ENCODE measurements at places on chromosomes 2 and 18.
A peak's percentile ranks its signal among the peaks of the same experiment; 100 is the strongest.

DNA sequence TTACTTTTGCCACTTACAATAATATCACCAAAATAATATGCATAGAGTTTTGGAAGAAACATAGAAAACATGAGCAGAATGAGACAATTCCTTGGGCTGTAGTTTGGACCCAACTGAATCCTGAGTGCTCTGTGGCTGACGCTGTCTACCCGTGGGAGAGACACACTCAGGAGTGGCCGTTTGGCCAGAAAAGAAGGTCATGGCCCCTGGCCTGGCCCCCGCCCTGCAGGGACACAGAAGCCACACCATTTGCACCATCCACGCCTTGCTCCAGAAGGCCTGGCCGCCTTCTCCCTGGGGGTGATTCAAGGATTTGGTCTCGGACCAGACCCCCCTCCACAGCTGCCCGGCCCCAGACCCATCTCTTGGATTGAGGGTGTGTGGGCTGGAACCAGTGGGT lies 6.4 kb upstream of the D2HGDH start:
- DNase-seq = no peak

DNA sequence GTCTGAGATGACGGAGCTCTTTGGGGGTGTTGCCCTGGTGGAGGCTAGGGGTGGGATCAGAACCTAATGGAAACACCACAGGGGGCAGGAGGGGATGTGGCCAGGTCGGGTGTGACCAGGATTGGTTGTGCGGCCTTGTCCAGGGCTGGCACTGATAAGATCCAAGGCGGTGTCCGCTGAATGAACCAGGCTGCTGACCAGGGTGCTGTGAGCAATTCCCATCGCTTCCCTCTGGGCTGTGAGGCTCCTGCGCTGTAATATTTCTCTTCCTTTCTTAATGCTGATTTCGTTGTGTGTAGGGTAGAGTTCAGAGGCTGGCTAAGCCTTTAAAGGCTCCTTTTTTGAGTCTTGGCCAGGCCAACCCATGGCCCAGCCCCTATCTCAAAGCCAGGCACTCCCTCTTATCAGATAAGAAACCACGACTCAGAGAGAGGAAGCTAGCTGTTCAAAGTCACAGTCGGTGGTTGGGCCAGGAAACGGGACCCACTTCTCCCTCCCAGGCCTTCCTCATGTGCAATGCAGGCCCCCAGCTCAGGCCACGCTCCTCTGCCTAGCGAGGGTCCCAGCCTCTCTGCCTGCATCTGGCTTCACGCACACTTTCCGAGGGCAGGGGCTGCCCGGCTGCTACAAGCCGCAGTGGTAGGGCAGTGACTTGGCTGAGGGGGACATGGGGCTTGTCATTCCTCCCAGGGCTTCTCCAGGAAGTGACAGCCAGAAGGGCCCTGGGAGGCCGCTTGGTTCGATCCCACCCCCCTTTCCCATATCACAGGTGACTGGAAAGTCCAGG lies 26.0 kb upstream of the FOSL2 start:
- peak; percentile 93 for DNase-seq

DNA sequence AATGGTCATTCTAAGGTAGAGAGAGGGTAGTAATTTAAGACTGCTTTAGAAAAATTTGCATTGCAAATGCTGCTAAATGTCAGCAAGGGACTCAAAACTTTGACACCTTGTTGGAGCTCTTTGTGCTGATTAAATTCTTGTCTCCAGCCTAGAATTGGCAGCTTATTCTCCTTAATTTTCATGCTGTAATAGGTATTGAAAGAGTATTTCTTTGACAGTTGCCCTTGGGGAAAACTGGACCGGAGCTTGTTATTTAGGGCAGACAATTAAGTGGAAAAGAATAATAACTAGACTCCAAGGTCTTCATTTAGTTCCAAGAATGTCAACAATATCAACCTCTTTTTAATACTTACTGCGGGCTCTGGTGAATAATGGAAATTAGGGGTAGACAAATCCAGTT lies 264.0 kb downstream of the TPGS2 start:
- no peak for DNase-seq

DNA sequence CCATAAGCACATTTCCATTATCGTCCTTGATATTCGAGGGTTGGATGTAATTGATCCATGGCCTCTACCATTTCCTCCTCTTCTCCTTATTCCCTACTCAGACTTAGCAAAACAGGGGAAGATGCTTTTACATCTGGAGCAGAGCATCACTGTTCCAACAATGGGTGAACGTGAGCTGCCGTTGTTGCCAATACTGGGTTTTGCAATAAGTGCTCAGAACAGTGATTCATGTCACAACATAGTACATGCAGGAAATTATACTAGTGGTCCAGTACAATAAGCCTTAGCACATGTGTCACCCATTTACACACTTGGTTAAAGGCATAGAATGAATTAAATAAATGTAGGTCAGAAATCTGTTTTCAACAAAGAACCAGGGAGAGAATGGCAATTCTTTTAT lies 112.4 kb downstream of the DCC start:
- DNase-seq = no peak

GRCh38 chr2:47310801-47311560 lies 92.0 kb upstream of the MSH2 start:
- no peak for DNase-seq

- DNase-seq = no peak
Measured at GRCh38 chr18:10010611-10011015, 96.8 kb downstream of the VAPA start.

DNA sequence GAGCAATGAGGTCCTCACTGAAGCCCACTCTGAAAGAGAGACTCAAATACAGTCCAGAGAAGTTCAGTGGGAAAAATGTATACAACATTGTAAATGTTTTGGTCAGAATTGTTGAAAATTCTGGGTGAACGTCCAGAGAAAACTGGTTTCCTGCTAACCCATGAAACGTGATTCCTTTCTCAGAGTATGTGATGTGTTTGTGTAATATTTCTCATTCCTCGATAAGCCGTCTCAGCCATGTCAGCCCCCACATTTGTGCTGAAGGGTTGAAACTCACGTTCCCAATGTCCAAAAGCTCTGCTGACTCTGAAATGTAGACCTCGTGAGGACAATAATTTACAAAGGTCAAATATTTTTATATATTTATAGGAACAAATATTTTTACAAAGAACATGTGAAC lies 51.6 kb downstream of the BMP10 start:
- no peak for DNase-seq

- DNase-seq = peak; percentile 17
Measured at GRCh38 chr2:219496825-219497494, 1.7 kb upstream of the GMPPA start.

DNA sequence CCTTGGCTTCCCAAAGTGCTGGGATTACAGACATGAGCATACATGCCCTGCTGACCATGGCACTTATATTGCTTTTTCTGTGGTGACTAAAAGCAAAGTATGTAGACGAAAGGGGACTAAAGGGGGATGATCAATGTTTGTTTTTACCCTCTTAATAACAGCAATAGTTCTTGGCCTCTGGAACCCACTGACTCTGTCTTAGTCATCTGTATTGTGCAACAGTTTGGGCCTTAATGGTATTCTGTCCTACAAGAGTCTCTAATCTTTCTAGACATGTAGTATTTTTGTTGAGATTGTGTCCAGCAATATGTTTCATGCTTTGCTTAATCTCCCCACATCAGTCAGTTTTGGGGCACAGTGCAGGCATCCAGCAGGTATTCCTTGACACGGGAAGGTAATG lies 359.9 kb upstream of the FANCL start:
- DNase-seq = no peak

DNA sequence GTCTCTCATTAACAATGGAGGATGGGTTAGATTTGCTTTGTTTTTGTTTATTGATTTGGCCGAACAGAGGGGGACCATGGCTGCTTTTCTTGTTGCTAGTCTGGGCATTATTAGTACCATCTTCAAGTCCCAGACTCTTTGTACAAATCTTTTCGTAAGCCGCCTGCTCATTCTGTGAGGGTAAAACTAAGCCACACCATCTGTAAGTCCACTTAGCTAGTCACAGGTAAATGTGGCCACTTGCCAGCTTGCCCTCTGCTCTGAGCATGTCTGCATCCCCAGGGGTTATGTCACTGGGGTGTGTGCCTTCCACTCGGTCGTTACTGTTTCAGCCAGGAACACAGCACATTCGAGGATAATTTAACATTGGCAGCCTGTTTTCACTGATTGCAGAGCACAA lies 85.6 kb downstream of the SMIM21 start:
- DNase-seq = no peak

GRCh38 chr2:225112362-225113126 lies 70.3 kb upstream of the DOCK10 start:
- no peak for DNase-seq

GRCh38 chr2:128746356-128746755 lies 427.7 kb upstream of the HS6ST1 start:
- no peak for DNase-seq

DNA sequence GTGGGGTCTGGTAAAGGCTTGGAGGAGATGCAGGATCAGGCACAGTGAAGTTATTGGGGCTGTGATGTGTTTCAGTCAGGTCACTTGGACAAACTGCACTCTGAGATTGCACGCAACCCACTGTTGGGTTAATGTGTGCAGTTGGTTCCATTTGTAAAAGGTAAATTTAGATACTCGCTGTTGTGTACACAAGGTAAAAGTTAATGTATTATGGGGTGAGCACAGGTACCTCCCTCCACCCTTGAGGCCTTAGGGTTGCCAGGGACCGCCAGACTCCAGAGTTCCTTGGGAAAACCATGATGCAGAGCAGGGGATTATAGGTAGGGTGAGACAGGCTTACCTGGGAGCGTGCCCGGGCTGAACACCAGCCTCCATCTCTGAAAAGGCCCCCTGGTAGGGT lies 20.1 kb downstream of the IMPA2 start:
- DNase-seq = no peak

- DNase-seq = no peak
Measured at GRCh38 chr2:69509011-69509749, 71.9 kb upstream of the NFU1 start.

GRCh38 chr2:27174638-27175037 lies 25.8 kb downstream of the TCF23 start:
- DNase-seq = no peak

GRCh38 chr18:35303610-35304009 lies 13.6 kb upstream of the ZSCAN30 start:
- DNase-seq = no peak

- DNase-seq = no peak
Measured at GRCh38 chr2:74576863-74577229, 22.3 kb downstream of the DOK1 start.

DNA sequence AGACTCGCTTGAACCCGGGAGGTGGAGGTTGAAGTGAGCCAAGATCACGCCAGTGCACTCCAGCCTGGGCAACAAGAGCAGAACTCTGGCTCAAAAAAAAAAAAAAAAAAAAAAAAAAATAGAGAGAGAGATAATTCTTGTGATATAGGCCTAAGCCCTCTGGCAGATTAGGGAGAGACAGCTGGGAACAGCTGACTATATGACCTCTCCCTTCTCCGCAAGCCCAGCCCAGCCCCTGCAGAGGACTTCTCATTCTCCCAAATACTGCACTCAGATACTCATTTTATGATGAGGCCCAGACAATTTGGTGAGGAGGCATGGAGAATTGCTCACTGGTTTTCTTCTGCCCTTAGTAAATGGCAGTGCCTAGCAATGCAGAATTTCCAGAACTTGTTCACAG lies 262.0 kb downstream of the HAUS1 start:
- no peak for DNase-seq

- no peak for DNase-seq
Measured at GRCh38 chr2:193446967-193447366, 1252.2 kb upstream of the TMEFF2 start.

GRCh38 chr2:241412144-241412543 lies 56.1 kb downstream of the FARP2 start:
- DNase-seq = no peak
